RKO (cell line): ENCODE measurements at places on chromosomes 5 and 9.

GRCh38 chr9:120344230-120344629 lies 235.7 kb downstream of the CDK5RAP2 start:
- peak; percentile 87 for DNase-seq

- no peak for DNase-seq
Observed at GRCh38 chr5:37494756-37495155, 115.6 kb downstream of the WDR70 start.

- DNase-seq: no peak
Observed at GRCh38 chr9:133130685-133131244, 9.7 kb upstream of the RALGDS start.

GRCh38 chr9:81579381-81579780 lies 110.0 kb downstream of the TLE1 start:
- DNase-seq: no peak

DNA sequence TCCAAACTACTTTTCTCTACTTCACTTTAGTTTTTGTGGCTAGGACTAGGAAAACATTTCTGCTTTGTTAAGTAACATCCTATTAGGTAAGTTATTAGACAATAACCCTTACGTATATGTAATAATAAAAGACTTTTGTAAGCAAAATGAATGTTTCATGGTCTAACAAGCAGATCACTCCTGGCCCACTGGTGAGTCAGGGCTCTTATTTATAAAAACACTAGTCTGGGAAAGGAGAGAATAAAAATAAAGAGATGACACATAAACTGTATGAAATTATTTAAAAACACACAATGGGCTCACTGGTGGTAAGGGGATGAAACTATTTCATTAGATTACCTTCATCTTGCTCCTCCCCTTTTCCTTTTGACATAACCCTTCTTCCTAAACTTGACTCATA lies 2212.2 kb upstream of the ACO1 start:
- DNase-seq: no peak

- no peak for DNase-seq
Observed at GRCh38 chr5:157269761-157270272, 3.9 kb downstream of the CYFIP2 start.

GRCh38 chr5:151239237-151239861 lies 13.6 kb upstream of the GM2A start:
- DNase-seq: peak; percentile 74

DNA sequence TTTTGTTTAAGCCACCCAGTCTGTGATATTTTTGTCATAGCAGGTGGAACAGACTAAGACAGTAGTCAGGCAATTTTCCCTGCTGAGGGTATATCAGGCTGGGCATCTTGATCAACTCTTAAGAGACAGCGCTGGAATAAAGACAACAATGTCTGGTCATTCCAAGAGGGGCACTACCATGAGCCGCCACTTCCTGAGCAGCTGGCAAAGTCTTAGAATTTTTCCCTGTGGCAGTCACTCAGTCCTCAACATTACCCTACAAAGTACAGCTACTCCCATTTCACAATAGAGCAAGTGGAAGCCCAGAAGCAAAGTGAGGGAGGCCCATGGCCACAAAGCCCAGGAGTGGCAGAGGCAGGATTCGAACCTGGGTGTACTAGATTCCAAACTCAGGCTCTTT lies 74.8 kb downstream of the SH3PXD2B start:
- DNase-seq: no peak

- no peak for DNase-seq
Observed at GRCh38 chr5:145976431-145977155, 40.2 kb downstream of the SH3RF2 start.

GRCh38 chr5:136276946-136277345 lies 84.0 kb upstream of the SMIM32 start:
- no peak for DNase-seq

- peak; percentile 84 for DNase-seq
Observed at GRCh38 chr5:17127743-17128231, 89.6 kb upstream of the BASP1 start.

- no peak for DNase-seq
Observed at GRCh38 chr5:136482206-136482605, 116.9 kb upstream of the TRPC7 start.

- no peak for DNase-seq
Observed at GRCh38 chr5:73469878-73470277, 21.3 kb upstream of the FOXD1 start.

GRCh38 chr5:337563-338130 lies 16.1 kb downstream of the AHRR start:
- peak; percentile 54 for DNase-seq

- no peak for DNase-seq
Observed at GRCh38 chr5:148807851-148808250, 18.6 kb upstream of the ADRB2 start.

DNA sequence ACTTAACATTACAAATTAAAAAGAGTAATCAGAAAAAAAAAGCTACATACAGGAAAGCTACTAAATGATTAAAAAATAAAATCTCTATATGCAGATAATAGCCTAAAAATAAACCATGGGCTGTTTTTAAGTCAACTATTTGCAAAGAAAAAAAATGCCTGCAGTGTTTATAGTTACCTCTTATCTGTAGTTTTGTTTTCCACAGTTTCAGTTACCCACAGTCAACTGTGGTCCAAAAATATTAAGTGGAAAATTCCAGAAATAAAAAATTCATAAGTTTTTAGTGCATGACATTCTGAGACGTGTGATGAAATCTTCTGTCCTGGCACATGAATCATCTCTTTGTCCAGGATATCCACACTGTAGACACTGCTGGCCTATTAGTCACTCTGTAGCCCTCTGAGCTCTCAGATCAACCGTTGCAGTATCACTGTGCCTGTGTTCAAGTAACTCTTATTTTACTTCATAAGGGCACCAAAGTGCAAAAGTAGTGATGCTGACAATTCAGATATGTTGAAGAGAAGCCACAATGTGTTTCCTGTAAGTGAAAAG lies 59.2 kb downstream of the PRELID2 start:
- peak; percentile 85 for DNase-seq
